Stromal cell of bone marrow (primary cell): ENCODE measurements at places on chromosomes 4 and X.

GRCh38 chrX:116009861-116010710 is 160.5 kb upstream of the AGTR2 start:
- DNase-seq: no peak

- no peak for DNase-seq
Observed at GRCh38 chr4:139893801-139894200, 228.2 kb downstream of the MGST2 start.

- DNase-seq: no peak
Observed at GRCh38 chr4:62619971-62620370, 1419.8 kb downstream of the ADGRL3 start.

DNA sequence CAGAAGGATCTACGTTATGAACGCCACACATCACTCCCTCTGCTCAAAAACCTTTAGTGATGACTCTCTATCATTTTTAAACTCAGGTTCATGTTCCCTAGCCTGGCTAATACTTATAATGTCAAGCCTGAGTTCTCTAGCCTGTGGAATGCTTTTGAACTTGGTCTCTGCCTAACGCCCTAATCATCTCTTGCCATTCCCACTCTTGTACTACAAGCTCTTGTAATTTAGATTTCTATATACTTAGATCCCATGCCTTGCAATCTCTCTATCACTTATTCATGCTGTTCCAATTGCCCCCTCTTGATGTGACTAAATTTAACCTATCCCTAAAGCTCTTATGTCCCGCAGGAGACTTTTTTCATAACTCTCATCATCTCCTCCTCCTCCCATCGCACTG is 40.3 kb downstream of the SLC4A4 start:
- DNase-seq: no peak

GRCh38 chrX:37875675-37876074 is 28.3 kb upstream of the DYNLT3 start:
- no peak for DNase-seq

DNA sequence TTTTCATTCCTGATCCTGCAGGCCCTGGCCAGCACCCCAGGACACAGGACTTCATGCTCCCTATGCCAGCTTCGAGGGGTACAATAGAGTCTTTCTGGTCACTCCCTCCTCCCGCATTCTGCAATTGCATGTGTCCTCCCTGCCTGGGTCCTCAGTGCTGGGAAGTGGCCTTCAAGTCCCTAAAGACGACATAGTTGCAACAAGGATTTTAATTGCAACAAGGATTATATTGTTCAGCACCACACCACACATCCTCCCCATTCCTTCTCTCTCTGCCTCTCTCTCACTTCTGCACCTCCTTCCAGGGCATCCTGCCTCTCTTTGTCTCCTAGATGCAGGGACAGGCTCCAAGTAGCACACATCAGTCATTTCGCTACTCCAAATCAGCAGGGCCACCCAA is 25.5 kb downstream of the SCD5 start:
- DNase-seq: no peak

DNA sequence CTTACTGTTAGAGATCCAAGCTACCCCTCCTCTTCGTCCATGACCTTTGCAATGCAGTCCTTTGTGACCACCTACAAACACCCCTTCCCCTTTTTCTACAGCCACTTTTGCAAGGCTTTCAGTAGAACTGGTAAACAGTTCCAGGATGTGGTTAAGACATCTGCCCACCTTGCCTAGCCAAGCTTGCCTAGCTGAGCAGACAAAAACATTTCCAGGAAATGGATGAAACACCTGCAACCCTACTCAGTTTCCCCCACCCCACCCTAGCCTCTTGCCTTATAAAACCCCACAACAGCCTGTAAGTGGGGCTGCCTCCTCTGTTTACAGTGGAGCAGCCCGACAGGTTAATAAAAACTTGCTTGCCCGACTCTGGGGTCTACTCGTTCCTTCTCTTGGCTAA is 133.8 kb downstream of the ZC4H2 start:
- DNase-seq: no peak

GRCh38 chr4:113919611-113920010 is 59.8 kb downstream of the ARSJ start:
- peak; percentile 13 for DNase-seq

DNA sequence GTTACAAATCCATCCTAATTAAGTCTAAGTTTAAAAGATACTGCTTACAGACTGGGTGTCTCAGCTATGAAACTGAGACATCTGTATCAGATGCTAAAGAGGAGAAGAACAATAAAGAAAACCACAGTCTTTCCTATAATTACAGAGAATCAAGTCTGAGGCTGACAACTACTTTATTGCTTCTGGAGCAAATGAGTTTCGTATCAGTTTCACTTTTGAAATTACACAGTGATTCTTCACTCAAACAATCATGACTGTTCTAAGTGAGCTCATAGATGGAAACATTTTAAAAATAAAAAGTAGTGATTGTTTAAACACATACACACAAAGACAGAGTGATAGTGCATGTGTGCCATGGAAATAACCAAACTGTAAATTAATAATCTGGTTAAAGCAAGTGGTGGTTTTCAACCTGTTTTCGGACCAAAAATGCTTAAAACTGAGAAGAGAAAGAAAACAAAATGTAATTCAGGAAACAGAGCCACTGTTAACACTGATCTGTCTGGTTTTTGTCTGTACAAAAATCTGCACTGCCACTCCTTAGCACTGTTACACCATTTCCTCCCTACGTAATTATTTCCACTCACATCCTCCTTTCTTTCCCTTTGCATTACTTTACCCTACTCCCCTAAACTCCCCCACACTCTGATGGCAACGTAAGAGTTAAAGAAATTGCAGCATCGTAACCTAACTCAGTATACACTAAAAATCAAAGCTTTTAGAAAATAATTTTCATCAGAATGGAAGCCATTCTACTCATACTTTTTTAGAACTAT is 12.5 kb downstream of the RFC1 start:
- peak; percentile 41 for DNase-seq

- no peak for DNase-seq
Observed at GRCh38 chrX:129478516-129478915, 44.8 kb downstream of the SMARCA1 start.

DNA sequence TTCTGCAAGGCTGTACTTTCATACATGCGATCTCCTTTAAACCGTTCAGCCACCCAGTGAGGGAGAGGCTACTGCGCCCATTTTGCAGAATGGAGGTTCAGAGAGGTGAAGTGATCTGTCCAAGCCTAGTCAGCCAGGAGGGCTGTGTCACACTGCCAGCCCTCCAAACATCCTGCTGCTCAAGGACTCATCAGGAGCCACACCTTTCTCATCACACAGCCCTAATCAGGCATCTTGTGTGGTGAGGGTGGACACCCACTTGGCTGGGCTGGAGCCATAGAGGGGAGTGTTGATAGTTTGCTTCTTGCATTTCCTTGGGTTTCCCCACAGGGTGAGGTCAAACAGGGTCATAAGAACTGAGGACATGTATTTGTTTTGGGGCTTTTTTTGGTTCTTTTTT is 5.4 kb upstream of the CXCR3 start:
- no peak for DNase-seq

DNA sequence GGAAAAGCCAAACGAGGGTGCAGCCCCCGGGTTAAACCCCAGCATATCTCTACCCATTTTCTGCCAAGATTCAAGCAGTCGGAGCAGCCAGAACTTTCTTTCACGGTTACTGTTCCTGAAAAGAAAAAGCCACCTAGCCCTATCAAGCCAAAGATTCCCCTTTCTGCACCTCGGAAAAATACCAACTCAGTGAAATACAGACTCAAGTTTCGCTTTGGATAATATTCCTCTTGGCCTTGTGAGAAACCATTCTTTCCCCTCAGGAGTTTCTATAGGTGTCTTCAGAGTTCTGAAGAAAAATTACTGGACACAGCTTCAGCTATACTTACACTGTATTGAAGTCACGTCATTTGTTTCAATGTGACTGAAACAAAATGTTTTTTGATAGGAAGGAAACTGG is 20.0 kb downstream of the FGF5 start:
- DNase-seq: no peak

DNA sequence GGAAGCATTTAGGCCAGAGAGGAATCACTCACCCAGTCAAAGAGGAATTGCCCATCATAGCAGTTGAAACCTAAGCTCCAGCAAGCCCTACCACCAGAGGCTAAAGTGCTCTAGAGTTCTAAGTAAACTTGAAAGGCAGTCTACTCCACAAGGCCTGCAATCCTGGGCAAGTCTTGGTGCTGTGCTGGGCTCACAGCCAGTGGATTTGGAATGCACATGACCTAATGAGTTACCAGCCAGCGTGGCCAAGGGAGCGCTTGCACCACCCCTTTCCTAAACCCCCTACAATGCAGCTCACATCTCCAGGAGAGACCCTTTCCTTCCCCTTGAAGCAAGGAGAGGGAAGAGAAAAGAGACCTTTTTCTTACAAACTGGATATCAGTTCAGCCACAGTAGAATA is 445.7 kb downstream of the GASK1B start:
- DNase-seq: no peak

- DNase-seq: no peak
Observed at GRCh38 chr4:55979562-55979961, 30.8 kb downstream of the CEP135 start.

- DNase-seq: peak; percentile 4
Observed at GRCh38 chr4:159103384-159103990, 608 bp downstream of the RAPGEF2 start.

DNA sequence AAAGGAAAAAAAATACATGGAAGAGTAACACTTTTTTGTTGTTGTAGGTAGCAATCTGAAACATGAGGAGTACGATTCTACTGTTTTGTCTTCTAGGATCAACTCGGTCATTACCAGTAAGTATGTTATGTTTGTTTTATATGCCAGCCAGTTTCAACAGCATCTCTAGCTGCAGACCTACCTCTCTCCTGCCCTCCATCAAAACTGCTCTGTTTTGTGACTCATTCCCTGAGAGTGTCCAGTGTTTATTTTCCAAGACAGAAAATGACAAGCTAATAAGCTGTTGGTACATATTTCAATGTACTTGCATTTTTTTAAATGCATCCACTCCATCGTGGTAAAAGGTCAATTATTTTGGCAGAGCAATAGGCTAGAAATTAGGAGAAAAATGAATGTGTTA is 347 bp downstream of the AMTN start:
- no peak for DNase-seq

DNA sequence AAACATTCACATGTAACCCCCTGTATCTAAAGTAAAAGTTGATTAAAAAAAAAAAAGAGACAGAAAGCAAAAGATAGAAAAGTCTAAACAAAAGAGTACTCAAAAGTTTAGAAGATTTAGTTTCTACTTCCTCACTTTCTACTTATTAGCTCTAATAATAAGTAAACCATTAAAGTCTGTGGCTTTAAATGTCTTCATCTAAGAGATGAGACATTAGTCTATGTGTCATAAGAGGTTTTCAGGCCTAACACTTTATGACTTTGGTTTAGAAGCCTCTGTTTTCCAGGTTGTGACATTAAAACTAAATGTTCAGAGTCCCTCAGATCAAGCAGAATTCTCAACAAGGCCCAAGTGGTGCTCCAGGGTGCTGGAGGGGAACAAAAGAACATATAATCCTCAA is 42.2 kb upstream of the GUCY1A1 start:
- no peak for DNase-seq

GRCh38 chr4:152024881-152025280 is 264.1 kb upstream of the GATB start:
- no peak for DNase-seq

DNA sequence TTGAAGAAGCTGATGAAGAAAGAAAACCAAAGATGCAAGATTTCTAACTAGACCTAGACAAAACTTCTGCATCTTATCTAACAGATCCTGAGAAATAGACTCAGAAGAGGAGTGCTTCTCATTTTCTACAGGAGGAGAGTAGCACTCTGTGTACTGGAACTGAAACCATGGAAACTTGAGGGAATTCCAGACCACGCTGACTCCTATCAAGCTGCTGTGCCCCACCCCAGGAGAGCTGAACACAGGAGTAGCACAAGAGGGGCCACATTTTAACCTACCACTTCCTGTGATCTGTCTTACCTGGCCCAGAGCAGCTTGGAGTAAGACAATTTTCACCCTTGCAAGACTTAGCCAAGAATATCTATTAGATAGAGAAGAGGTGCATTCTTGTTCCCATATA is 248.9 kb downstream of the SCFD2 start:
- peak; percentile 59 for DNase-seq

- DNase-seq: no peak
Observed at GRCh38 chr4:54714631-54715030, 56.9 kb downstream of the KIT start.

DNA sequence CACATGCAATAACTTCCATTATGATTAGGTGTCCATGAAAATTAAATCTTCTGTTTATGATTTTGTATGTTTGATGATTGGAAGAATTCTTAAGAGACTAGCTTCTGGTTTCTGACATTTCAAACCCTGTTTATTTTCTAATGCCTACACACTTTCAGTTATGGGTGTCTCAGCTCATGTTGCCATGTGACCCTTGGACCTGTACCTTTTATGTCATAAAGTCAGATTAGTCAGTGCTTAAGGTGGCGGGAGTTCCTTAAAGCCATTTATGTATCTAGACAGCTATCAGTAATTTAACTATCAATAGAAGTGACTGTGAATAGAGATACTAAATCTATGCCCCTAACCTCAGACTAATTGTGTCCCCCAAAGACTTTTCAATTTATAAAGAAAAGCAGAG is 155.6 kb downstream of the GBA3 start:
- DNase-seq: no peak

DNA sequence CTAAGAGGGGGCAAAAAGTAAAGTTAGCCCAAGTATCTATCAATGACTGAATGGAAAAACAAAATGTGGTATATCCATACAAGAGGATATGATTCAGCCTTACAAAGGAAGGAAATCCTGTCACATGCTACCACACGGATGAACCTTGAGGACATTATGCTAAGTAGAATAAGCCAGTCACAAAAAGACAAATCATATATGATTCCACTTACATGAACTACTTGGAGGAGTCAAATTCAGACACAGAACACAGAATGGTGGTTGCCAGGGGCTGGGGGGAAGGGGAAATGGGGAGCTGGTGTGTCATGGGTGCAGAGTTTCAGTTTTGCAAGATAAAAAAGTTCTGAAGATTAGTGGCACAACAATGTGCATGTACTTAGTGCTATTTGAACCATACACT is 101.8 kb downstream of the SH3KBP1 start:
- DNase-seq: no peak
